ENCODE measurements at places on chromosomes 4 and X. TPM values are rescaled to one million over a fixed set of nuclear protein-coding genes. Genes with fewer than 3 reads are reported as not detected.

- H3K27me3 ChIP-seq = no peaks in the 10 kb centered on the region
- H3K4me1 ChIP-seq = peaks cover 6% of the 10 kb centered on the region
- H3K36me3 ChIP-seq = no peaks in the 10 kb centered on the region
- no peak overlapping the region for H3K27ac ChIP-seq
- no peak for DNase-seq
Measured at GRCh38 chr4:153000076-153000420, 63.9 kb downstream of the FHDC1 start.

DNA sequence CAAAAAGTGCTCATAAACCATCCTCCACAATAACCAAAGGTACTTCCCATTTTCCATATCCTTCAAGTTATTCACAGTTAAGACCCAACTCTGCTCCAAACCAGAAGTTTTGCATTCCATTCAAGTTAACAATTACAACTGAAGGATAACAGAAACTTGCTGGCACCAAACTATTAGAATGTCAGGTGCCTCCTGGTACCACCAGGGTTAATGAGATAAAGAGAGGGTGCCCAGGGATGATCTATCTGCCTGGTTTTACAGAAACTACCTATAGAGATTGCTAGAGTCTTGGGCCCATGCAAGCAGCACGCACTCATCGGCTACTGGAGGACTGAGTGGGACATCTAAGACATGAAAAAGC lies 114.6 kb downstream of the RBM47 start:
- DNase-seq = peak; percentile 31
- H3K27me3 ChIP-seq = no peaks in the 10 kb centered on the region
- peaks cover 14% of the 10 kb centered on the region for H3K4me1 ChIP-seq

The NAA10 gene
- 161 TPM for polyA plus RNA-seq

GRCh38 chrX:72245461-72246089 lies 6.7 kb upstream of the ERCC6L start:
- peaks cover 6% of the 10 kb centered on the region for H3K4me1 ChIP-seq
- peak; percentile 77 for DNase-seq
- H3K4me3 ChIP-seq = no peak overlapping the region
- no peak overlapping the region for H3K27ac ChIP-seq
- H3K27me3 ChIP-seq = peaks cover 8% of the 10 kb centered on the region

DNA sequence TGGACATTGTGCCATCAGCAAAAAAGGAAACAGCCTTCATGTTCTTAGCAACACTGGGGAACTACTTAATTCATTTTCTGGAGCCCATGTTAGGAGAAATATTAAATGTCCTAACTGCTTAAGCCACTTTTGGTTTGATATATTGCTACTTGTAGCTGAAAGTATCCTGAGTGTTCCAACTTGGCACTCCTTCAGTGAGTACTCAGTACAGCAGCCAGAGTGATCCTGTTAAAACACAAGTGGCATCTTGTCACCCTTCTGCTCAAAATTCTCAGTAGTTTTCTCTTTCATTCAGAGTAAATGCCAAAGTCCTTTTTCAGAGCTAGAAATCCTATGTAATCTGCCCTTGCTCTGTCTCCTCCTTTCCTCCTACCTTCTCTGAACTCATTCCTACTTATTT lies 522.0 kb downstream of the GRID2 start:
- H3K36me3 ChIP-seq = no peaks in the 10 kb centered on the region
- no peaks in the 10 kb centered on the region for H3K27me3 ChIP-seq
- H3K4me3 ChIP-seq = no peak overlapping the region
- peak; percentile 6 for DNase-seq
- H3K4me1 ChIP-seq = no peaks in the 10 kb centered on the region

GRCh38 chr4:80611678-80611979 lies 276.1 kb downstream of the CFAP299 start:
- no peak overlapping the region for H3K4me3 ChIP-seq
- no peak overlapping the region for H3K27ac ChIP-seq
- peaks cover 31% of the 10 kb centered on the region for H3K4me1 ChIP-seq
- H3K36me3 ChIP-seq = no peaks in the 10 kb centered on the region
- no peak for DNase-seq
- no peaks in the 10 kb centered on the region for H3K27me3 ChIP-seq

The CHRDL1 gene
- polyA plus RNA-seq = 10.5 TPM

DNA sequence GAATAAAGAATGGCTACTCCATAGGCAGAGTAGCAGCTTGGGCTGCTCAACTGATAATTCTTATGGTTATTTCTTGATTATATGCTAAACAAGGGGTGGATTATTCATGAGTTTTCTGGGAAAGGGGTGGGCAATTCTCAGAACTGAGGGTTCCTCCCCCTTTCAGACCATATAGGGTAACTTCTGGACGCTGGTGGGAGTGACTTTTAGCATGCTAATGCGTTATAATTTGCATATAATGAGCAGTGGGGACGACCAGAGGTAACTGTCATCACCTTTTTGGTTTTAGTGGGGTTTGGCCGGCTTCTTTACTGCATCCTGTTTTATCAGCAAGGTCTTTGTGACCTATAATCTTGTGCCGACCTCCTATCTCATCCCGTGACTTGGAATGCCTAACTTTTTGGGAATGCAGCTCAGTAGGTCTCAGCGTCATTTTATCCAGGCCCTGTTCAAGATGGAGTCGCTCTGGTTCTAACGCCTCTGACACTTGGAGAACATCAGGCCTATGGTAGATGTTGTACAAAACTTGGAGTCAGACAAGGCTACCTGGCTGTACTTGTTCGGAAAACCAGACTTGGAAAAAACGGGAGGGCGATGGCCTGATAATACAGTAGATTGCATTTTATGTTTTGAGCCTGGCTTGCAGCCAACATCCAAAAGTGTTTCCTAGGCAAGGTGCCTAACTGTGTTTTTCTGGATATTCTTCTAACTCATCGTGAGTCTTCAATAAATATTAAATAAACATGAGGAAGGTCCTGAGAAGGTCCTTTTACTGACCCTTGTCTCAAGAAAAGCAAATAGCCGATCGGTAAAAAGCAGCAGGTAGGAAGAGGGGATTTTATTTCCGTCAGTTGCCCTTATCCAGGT lies 1.8 kb upstream of the TMEM164 start:
- H3K4me1 ChIP-seq = peaks cover 23% of the 10 kb centered on the region
- peak overlapping the region; percentile 94 for H3K27ac ChIP-seq
- DNase-seq = no peak
- H3K27me3 ChIP-seq = peaks cover 18% of the 10 kb centered on the region

DNA sequence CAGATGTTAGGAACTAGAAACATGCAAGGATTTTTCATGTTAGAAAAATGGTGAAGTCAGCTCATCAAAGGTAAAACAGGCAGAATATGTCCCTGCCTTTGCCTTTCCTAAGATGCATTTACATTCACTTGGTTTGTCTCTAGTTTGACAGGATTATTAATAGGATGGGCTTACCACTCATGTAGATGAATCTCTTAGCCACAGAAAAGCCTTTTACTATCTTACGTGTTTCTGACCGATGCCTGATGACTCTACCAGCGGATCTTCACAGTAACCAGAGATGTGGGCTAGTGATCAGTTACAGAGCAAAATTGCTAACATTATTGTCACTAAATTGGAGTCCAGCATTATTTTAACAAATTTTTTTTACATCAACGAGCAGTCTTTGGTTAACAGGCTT lies 187.6 kb downstream of the MAML3 start:
- H3K4me1 ChIP-seq = peaks cover 82% of the 10 kb centered on the region
- no peaks in the 10 kb centered on the region for H3K36me3 ChIP-seq
- no peak for DNase-seq

The P2RY4 gene
- polyA plus RNA-seq = not detected

- H3K27me3 ChIP-seq = no peaks in the 10 kb centered on the region
- H3K4me3 ChIP-seq = no peak overlapping the region
- DNase-seq = peak; percentile 38
- H3K36me3 ChIP-seq = no peaks in the 10 kb centered on the region
Measured at GRCh38 chrX:14409341-14409740, 120.0 kb upstream of the GLRA2 start.

GRCh38 chr4:47313384-47313783 lies 150.1 kb downstream of the COMMD8 start:
- no peaks in the 10 kb centered on the region for H3K27me3 ChIP-seq
- H3K27ac ChIP-seq = no peak overlapping the region
- no peaks in the 10 kb centered on the region for H3K36me3 ChIP-seq
- H3K4me3 ChIP-seq = no peak overlapping the region
- no peaks in the 10 kb centered on the region for H3K4me1 ChIP-seq

DNA sequence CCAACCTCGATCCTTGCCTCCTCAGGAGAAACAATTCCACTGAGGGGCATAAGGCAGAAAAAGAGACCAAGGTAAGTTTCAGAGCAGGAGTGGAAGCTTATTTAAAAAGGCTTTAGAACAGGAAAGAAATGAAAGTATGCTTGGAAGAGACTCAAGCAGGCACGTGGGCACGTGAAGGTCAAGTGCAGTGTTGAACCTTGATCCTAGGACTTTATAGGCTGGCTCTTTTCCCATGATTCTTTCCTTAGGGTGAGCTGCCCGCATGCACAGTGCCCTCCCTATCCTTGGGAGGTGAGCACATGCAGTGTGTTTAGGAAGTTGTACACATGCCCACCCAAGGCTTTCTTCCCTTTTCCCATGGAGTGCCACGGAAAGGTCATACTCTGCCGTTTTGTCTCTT lies 4.0 kb upstream of the PI4K2B start:
- no peak overlapping the region for H3K4me3 ChIP-seq
- no peaks in the 10 kb centered on the region for H3K27me3 ChIP-seq
- no peaks in the 10 kb centered on the region for H3K36me3 ChIP-seq
- H3K27ac ChIP-seq = no peak overlapping the region

The NXF2 gene
- polyA plus RNA-seq = not detected

DNA sequence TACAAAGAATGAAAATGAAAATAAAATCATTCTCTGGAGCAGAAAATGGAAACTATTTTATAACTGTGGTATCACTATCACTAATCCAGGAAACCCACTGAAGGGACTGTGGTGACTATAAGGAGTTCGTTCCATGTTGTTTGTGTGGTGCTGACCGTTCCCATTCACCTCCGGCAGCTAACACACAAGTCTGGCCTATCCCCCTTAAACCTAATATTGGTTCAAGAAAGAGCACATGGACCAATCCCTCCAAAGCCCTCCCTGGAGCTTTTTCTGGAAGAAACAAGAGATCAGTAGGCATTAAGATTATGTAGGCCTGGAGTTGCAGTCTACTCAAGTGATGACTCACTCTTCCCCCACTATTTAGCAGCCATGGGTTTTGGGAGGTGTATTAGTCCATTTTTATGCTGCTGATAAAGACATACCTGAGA lies 25.9 kb upstream of the FAM241A start:
- no peak overlapping the region for H3K27ac ChIP-seq
- H3K27me3 ChIP-seq = no peaks in the 10 kb centered on the region
- H3K4me1 ChIP-seq = peaks cover 4% of the 10 kb centered on the region
- H3K36me3 ChIP-seq = no peaks in the 10 kb centered on the region

GRCh38 chr4:180949424-180950213 lies 1293.6 kb upstream of the TENM3 start:
- no peak overlapping the region for H3K27ac ChIP-seq
- no peak overlapping the region for H3K4me3 ChIP-seq
- DNase-seq = peak; percentile 33
- H3K4me1 ChIP-seq = no peaks in the 10 kb centered on the region

DNA sequence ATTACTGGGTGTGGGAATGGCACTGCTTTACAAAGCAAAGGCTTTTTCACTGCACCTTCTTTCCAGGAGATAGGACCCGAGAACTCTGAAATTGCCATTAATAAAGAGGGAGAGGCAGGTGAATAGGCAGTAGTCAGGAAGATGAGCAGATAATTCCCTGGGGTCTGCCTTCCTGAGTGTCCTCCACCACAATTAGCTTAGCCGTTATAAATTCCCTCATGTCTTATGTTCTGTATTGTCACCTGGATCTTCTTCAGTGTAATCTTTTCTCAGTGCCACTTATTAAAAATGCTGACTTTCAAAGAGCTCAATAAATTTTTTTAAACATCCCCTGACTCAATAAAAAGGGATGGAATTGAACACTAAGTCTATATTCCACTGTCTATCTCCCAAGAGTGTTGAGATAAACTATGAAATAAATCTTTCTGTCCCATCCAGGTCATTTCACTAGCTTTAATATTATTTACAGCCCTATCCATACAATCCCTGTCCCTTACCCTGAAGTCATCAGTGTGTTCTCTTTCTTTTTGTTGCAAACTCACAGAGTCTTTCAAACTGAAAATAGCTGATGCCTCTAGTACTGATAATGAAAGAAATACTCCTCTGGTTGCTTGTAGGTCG lies 272.2 kb upstream of the NRK start:
- no peaks in the 10 kb centered on the region for H3K36me3 ChIP-seq
- no peak overlapping the region for H3K27ac ChIP-seq
- H3K4me3 ChIP-seq = no peak overlapping the region
- H3K27me3 ChIP-seq = peaks cover 4% of the 10 kb centered on the region

GRCh38 chr4:177092807-177093206 lies 216.9 kb upstream of the NEIL3 start:
- no peaks in the 10 kb centered on the region for H3K4me1 ChIP-seq
- H3K4me3 ChIP-seq = no peak overlapping the region
- no peaks in the 10 kb centered on the region for H3K36me3 ChIP-seq
- no peaks in the 10 kb centered on the region for H3K27me3 ChIP-seq

Data from stomach (tissue), 19 donors.